ENCODE measurements at places on chromosomes 5 and 9.

DNA sequence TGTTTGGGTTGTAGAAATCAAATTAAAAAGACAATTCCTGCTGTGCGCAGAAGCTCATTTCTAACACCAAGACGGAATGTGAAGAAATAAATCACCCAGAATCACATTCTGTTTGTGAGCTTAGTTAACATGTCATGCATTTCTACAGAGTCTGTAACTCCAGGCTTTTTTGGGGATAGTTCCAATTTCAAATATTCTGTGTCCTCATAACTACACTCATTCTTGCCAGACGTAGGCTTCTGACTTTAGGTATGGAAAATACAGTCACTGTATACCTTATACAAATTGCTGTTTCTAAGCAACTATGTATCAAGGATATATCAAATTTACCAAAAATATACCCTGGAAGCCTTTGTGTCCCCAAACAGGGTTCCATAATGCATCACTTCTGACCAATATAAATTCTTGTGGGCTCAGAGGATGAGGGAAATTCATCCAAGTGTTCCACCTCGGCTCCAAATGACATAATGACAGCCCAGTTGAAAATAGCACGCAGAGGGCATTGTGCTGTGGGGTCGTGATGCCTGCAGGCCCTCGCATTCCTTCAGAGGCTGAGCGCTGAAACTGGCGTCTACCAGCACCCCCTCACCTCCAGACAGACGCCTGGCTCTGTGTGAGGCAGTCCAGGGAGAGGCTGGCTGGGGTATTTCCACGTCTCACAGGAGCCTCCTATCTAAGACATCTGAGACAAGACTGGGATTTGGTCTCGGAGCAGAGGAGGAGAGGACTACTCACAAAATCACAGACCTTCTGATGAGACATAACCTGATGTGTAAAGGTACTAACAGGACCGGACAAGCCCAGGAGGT lies 79.8 kb downstream of the KLF4 start:
- DNase-seq, result no peak

DNA sequence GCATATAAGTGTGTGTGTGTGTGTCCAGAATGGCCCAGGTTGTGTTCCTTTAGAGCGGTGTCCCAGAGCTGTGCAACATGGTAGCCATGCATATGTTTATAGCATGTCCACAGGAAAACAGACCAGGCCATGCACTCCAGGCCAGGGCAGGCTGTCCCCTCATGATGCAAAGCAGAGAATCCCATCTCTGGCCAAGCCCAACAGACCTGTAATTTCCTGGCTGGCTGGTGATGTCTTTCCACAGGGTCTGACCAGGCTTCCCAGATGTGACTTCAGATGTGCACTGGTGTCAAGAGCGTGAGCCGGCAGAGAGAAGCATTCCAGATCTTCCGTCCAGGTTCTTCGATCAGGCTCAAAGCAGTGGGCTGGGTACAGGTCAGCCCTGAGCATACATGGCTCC lies 21.1 kb upstream of the TCF7 start:
- no peak for DNase-seq

- DNase-seq, result no peak
Measured at GRCh38 chr5:132637241-132637640, 20.7 kb upstream of the IL13 start.

- no peak for DNase-seq
Measured at GRCh38 chr5:56143373-56143714, 89.8 kb downstream of the ANKRD55 start.

DNA sequence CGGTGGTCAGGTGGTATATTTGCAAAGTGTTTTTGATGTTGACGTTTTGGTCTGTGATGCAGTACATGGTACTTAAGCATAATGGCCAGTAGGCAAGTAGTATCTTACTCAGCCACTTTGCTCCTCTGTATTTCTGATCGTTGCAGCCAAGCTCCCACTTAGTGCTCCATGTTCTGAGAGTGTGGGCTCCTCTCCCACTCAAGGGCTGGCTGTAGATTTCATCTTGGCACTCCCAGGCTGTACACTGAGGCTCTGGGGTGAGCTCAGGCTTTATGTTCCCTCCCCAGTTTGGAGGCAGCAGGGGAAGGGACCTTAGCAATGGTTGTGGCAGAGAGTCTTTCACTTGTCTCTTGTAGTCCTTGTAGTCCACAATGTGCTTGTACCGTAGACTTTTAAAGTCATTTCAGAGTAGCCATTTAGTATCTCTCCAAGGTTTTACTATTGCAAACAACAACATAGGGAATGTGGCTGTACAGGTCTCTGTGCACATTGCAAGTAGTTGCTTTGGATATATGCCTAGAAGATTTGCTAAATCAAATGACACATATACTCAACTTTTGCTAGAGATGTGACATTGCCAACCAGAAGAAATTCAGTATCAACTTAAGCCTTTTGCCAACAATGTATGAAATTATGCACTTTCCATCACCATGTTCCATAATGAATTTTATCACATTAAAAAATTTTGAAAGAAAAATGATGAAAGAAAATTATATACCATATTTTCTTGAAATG lies 304.3 kb upstream of the CTNND2 start:
- no peak for DNase-seq

DNA sequence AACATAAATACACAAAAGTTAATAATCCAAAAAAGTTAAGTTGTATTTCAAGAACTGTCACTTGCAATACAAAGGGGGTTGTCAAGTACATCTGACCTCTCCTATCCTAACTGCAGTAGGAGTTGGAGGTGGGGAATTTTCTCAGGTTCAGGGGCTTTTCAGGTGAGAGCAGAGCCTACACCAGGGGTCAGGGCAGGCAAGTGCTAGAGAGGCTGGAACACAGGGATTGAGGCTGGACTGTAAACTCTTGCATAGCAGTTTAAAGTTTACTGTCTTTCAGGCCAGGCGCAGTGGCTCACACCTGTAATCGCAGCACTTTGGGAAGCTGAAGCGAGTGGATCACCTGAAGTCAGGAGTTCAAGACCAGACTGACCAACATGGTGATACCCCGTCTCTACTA lies 25.4 kb upstream of the RASGRF2 start:
- no peak for DNase-seq

DNA sequence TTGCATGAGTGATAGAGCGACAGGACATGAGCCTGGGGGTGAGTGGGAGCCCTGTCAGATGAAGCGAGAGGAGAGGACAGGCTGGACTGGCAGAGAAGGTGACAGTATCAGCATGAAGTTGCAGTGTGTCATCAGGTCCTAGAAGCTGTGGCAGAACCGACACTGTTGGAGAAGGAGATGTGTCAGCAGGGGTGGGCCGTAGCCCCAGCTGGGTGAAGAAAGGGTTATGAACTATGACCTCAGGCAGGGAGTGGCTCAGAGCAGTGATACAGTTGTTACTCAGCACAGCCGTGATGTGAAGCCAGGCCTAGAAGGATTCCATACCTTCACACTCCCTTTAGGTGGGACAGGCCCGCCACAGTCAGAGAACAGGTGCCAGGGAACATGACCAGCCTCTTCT lies 7.6 kb downstream of the PCYOX1L start:
- DNase-seq, result no peak

- DNase-seq, result no peak
Measured at GRCh38 chr9:107294756-107295155, 11.7 kb downstream of the RAD23B start.

DNA sequence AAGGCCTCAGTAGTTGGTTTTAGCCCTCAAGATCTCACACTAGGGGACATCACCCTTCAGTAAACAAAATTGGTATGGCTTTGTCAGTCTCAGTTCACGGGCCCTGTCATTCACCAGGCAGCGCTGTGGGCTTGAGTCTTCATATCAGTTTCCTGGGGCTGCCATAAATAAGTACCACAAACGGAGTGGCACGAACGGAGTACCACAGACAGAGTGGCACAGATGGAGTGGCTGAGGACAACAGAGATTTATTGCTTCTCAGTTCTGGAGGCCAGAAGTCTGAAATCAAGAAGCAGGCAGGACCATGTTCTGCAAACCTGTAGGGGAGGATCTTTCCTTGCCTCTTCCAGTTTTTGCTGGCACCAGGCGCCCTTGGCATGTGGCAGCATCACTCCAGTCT lies 37.5 kb downstream of the DYNC2I2 start:
- no peak for DNase-seq

GRCh38 chr5:8756498-8757084 lies 789.3 kb downstream of the SEMA5A start:
- no peak for DNase-seq

GRCh38 chr5:143314659-143315058 lies 88.8 kb downstream of the NR3C1 start:
- DNase-seq, result no peak

GRCh38 chr9:136784249-136784996 lies 6.7 kb upstream of the TMEM141 start:
- no peak for DNase-seq

- DNase-seq, result no peak
Measured at GRCh38 chr5:66718374-66719002, 122.3 kb downstream of the MAST4 start.

DNA sequence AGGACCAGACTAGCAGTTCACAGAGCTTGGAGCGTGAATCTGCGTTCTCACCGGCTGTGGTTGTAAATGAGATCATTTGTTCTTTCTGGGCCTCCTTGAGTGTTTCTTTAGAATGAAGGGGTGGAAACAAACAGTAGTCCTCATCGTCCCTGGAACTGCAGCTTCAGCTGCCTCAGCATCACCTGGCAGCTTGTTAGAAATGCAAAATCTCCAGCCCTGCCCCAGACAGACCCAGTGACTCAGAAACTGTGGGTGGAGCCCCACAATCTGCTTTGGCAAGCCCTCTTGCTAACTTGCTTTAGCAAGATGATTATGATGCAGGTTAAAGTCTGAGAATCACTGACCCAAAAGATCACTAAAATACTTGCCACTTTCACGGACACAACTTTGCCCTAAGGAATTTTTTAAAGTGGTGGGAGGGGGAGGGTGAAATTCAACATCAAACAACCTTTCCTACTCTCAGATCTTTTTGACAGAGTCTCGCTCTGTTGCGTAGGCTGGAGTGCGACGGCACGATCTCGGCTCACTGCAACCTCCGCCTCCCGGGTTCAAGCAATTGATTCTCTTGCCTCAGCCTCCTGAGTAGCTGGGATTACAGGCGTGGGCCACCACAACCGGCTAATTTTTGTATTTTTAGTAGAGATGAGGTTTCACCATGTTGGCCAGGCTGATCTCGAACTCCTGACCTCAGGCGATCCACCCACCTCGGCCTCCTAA lies 86.0 kb downstream of the BRINP1 start:
- DNase-seq, result no peak

DNA sequence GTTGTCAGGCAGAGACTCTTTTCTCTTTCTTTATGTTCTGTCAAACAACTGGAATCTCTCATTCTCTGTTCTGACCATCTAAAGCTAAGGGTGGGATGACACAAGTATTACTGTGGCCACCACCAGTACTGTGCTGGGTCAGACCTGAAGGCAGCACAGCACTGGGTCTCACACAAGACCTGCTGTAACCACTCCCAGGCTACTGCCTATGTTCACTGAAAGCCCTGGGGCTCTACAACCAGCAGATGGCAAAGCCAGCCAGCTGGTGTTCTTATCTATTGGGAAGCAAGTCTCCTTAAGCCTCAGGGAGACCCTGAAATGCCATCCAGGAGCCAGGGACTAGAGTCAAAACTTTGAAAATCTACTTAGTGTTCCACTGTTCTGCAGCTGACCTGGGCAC lies 189.5 kb downstream of the SLCO4C1 start:
- no peak for DNase-seq

DNA sequence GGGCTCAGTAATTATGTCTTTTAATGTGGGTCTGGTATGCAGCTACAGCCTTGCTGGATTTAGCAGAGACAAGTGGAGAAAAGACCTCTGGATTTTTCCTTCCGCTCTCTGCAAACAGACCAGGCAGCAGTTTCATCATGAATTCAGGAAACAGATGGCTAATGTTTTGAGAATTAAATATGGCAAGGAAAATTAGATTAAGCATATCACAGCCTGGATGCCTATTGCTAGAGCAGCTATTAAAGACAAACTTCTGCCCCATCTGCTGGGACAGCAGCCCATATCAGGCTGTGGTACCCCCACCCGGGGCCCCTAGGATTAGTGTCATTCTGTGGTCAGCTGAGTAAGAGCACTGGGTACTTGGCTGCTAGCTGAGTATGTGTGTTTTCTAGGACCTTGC lies 6.2 kb downstream of the SKP2 start:
- DNase-seq, result no peak

- DNase-seq, result no peak
Measured at GRCh38 chr9:69030851-69031645, 4.5 kb upstream of the FXN start.

- no peak for DNase-seq
Measured at GRCh38 chr9:37559125-37559524, 17.1 kb downstream of the FBXO10 start.

DNA sequence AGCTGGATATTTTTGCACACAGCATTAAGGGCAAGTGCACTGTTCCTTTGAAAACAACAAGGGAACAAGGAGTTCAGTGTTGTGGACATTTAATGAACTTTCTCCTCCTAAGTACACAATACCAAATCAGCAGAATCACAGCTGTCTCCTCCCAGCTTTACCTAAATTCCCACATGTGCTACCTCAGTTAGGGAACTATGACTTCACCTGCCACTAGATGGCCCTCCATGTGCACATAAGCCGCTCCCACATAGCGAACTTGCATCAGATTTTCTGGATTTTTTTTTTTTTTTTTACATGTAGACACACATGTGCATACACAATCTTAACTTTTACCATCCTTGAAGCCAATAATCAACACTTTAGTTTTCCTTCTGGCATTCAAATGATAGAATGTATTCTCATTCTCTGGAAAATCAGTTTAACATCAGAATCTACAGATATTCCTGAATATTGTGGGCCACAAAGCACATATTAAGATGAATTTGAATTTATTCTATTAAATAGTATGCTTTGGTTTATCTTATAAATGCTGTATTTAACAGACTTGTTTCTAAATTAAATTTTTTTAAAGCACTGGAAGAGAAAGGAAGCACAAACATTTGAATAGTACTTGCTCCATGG lies 123.6 kb downstream of the PALM2AKAP2 start:
- peak; percentile 51 for DNase-seq

- no peak for DNase-seq
Measured at GRCh38 chr9:110095161-110095595, 112.8 kb downstream of the C9orf152 start.

DNA sequence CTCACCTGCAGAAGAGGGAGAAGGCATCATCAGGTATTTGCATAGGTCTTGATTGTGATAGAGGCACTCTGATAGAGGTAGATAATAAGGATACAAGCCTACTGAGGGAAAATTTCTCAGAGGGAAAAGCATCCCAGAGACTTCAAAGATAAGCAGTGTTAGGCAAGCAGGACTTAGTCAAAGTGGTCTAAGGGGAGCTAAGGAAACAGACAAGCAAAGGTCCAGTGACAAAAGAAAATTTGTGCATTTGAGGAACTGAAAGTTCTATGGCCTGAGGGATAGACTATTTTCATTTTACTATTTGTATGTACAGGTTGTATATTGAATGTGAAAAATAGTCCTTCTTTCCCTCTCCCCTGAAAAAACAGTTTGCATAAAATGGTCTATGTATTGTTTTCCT lies 27.4 kb downstream of the OXCT1 start:
- no peak for DNase-seq

DNA sequence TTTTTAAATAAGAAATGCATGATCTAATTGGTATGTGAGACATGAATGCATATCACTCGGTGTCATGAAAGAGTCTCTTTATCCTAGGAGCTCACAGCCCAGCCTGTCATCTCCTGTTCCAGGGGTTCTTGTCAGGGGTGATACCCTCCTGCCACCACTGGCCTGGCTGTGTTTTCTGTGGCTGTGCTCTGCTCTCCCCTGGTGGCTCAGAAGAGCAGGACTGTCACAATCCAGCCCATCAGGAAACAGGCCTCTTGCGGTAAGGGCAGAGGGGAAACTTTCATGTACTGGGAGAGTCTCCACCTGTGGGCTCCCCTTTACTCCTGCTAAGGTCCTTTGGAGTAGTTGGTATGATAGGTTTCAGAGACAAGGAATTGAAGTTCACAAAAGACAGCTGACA lies 240.2 kb upstream of the GLRA1 start:
- peak; percentile 51 for DNase-seq

- DNase-seq, result no peak
Measured at GRCh38 chr9:100217536-100217935, 118.5 kb downstream of the INVS start.
